Tibial artery (tissue), 4 donors: ENCODE measurements at places on chromosomes 3 and 15.

DNA sequence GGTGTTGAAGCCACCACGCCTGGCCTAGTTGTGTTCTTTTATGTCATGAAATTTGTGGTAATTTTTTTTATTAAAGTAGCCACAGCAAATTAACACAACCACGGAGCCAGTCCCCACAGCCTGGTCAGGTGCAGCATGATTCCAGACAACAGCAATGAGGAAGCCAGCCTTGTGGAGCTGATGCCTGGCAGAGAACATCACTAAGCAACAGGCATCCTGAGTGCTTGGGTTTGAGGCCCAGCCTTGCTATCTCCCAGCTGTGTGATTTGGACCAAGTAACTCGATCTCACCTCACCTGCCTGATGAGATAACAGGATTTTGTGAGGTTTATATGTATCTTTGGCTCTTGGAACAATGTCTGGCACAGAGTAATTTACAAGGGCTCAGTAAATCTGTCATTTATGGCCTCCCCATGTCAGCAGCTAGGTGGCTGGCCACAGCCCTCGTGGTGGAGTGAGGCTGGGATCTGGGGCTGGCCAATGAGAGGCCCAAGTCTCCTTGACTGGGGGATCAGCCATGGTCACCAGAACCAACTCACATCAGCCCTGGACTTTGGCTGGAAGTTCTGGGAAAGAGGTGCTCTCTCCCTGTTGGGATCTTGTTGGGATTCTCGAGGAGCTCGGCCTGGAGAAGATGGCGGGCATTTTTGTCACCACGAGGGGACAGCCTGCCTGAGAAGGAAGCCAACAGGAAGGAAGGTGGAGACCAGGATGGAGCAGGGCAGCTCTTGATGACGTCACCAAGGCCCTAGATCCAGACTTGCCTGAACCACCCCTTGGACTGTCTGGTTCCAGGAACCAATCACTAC is 22.8 kb upstream of the FLNB start:
- no peak for DNase-seq

- DNase-seq: no peak
Observed at GRCh38 chr3:121895736-121896135, 1.5 kb downstream of the SLC15A2 start.

DNA sequence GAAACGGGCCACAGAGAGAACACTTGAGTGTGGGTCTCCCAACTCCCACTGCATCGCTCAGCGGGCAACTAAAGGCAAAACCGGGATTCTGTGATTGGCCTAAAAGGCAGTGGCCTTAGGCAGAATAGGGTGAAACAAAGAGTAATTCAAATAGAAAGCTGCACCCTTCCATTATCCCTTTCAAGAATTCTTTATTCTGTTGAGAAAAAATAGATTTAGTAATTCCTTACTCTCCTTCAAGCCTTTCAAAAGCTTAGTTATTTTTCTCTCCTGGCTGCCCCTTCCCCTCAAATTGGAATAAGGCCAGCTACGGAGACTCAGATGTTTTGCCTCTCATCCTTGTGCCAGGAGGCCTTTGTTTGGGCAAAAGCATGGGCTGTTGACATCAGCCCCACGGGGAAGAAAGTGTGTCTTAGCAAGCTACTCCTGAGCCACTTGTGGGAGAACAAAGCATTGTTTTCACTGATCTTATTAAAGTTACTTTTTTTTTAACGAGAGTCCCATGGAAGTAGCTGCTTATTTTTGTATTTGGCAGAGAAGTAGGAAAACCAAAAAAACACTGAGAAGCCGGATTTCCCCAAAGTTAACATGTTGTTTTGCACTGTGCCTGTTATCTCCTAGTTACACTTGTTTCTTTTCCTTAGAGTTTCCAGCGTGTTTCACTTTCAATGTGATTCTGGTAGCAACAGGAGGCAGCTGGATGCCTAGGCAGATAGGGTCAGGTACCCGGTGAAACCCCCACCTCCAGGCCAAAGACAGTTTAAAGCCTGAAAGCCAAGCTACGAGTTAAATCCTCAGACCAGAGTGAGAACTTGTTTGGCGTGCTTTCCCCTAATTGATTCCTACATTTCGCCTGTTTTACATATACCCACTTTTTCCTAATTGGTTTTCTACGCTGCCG is 2.2 kb downstream of the ST6GAL1 start:
- no peak for DNase-seq

- DNase-seq: no peak
Observed at GRCh38 chr3:197494366-197495058, 61.3 kb downstream of the BDH1 start.

DNA sequence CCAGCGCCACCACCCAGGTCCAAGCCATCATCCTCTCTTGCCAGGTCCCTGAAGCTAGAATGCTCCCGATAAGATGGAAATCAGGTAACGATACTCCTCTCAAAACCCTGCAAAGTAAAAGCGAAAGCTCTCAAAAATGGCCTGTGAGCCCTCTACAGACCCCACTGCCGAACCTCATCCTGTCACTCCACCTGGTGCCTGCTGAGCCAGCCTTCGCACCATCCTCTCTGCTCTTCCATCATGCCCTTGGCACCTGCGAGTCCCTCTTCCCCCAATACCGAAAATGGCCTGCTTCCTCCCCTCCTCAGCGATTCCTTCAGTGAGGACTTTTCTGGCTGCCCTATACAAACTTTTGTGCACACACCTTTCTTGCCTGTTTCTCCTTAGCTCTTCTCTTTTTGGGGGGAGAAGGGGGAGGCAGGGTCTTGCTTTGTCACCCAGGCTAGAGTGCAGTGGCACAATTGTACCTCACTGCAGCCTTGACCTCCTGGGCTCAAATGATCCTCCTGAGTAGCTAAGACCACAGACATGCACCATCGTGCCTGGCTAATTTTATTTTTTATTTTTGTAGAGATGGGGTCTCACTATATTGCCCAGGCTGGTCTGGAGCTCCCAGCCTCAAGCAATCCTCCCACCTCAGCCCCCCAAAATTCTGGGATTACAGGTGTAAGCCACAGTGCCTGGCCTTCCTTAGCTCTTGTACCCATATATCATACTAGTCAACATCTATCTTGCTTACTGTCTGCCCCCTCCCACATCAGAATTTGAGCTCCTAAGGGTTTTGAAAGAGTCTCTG is 3.0 kb downstream of the IDH2 start:
- no peak for DNase-seq

DNA sequence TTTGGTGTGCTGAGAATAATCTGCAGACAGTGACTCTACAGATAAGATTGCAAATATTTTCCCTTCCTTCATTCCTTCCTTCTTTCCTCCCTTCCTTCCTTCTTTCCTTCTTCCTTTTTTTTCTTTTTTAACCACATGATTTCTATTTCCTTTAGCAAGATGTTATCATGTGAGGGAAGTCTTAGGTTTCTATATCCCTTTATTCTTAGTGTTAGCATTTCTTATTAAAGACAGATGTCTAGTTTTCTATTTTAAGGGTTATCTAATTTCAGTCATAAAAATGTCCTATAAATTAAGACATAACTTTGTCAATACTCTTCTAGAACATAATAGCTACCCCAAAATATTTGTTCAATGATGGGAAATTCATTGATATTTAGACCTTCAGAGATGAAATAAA is 470.9 kb downstream of the LPP start:
- no peak for DNase-seq

- DNase-seq: no peak
Observed at GRCh38 chr3:29004885-29005599, 275.8 kb upstream of the RBMS3 start.

DNA sequence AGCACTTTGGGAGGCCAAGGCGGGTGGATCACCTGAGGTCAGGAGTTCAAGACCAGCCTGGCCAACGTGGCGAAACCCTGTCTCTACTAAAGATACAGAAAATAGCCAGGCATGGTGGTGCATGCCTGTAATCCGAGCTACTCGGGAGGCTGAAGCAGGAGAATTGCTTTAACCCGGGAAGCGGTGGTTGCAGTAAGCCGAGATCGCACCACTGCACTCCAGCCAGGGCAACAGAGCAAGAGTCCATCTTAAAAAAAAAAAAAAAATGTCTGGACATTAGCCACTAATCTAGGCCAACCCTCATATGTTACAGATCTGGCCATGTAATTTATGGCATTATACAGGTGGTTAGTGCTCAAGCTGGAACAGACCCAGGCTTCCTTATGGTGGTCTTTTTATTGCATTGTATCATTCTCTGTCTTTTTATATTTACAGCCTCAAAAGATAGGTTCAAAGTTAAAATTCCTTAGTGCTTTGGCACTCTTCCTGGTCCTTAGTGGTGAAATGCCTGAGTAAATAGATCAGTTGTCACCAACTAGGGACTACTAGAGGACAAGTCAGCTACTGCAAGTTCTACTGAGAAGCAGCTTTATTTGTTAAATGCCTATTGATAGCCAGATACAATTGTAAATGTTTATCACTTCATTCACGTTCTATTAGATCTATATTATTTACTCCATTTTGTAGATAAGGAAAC is 16.0 kb downstream of the STARD9 start:
- no peak for DNase-seq

DNA sequence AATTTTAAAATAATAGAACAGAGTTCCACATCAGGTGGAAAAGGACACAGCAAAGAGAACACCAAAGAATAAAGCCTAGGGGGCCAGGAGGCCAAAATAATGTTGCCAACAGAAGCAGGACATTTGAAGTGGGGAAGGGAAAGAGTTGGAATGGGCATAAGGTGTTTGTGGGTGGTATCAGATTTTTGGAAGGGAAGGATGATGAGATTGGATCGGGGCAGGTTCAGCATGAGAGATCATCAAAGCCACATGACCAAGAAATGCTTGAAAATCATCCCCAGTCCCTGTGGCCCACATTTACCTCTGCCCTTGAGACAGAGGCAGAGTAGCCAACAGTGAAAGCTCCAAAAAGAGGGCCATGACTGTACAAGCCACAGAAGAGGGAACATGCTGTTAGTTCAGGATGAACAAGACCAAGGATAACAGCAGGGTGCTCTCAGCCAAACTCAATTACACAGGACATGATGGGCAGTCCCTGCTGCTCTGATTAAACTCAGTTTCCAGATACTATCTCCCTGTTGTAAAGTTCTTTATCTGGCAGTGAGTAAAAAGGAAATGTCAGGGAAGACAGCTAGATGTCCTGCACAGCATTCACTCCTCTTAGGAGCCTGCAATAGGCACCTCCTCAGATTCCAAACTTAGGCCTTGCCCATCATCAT is 32.5 kb downstream of the RAB27A start:
- no peak for DNase-seq

DNA sequence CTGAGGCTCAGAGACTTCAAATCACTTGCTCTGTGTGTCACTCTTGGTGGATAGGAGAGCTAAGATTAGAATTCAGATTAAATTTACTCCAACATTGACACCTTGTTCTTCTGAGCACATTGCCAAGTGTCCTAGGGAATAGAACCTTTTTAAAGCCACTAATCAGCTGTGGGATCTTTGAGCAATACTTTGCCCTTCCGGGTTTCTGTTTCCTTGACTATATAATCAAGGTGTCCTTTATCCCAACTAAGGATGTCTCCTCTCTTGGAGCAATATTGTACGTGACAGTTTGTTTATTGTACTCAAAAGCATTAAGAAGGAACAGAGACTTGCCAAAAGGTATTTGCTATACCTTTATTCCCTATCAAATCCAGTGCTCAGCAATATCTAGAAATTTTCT is 170.9 kb upstream of the CADPS start:
- DNase-seq: no peak

DNA sequence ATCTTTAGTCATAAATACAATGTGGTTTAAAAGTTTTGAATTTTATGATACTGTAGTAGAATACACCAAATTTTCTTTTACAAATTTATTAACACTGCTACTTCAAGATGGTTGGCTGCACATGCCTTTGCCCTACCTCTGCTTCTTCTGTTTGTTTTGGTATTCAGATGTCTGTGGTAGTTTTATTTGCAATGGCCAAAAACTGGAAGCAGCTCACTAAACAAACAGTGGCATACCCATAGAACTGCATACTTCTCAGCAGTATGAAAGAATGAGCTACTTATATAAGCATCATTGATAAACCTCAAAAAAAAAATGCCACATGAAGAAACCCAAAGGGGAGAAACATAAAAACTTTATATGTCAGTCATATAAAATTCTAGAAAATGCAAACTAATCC is 19.5 kb downstream of the ARIH2 start:
- DNase-seq: no peak

- DNase-seq: no peak
Observed at GRCh38 chr15:90871139-90871715, 2.8 kb downstream of the FURIN start.

- DNase-seq: peak; percentile 57
Observed at GRCh38 chr15:65077981-65078352, 1.4 kb downstream of the KBTBD13 start.

- DNase-seq: no peak
Observed at GRCh38 chr3:28651159-28651558, 302.5 kb upstream of the AZI2 start.

DNA sequence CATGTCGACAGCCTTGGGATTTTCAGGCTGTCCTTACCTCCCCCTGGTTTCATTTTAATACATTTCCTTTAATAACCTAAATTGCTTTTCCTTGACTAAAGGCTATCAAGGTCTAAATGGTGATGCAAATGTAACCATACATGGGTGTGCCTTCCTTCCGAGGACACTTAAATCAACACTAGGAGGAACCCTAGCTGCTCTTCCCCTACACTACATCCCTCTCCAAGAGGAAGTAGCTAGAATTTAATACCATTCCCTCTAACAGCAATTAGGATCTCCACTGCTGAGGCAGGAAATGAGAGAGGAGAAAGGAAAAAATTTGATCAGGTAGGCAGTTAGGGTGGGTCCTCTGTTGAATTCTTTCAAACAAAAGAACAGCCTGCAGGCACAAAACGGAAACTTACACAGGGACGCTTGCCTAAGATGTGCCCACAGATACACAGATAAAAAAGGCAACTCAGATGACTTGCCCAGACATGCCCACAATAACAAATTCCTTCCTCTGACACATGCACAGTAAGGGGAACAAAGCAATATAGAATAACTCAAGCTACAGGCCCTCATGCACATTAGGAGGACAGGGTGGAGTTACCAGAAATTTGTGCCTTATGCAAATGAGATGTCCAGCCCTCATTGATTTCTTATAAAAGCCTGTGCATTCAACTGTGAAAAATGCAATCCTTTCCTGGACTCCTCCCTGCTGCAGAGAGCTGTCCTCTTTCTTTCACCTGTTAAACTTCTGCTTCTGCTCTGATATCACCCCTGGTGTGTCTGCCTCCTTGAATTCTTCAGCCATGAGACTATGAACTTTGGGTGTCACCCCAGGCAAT is 1024.4 kb upstream of the CADM2 start:
- no peak for DNase-seq

DNA sequence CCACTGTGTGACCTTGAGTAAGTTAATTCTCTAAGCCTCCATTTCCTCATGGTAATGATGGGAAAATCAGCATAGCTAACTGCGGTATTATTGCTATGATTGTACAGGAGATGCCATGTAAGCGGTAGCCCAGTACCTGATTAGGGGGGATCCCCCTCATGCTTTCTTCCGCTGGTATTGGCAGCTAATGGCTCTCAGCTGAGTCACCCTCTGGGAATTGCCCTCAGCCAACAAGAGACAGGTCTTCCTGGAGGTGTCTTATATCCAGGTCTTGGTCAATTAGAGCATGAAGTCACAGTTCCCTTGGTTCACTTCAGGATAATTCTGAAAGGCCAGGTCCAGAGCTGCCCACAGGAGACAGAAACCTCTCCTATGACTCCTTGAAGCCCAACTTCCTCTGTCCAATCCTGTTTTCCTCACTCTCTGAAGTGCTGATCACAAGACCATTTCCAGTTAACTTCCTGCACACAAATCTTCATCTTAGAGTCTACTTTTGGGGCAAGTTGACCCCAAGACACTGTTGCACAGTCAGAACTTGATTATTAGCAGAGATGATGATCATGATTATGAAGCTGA is 724.7 kb upstream of the ZNF385D start:
- no peak for DNase-seq
